ENCODE measurements at places on chromosomes 1 and 21.

DNA sequence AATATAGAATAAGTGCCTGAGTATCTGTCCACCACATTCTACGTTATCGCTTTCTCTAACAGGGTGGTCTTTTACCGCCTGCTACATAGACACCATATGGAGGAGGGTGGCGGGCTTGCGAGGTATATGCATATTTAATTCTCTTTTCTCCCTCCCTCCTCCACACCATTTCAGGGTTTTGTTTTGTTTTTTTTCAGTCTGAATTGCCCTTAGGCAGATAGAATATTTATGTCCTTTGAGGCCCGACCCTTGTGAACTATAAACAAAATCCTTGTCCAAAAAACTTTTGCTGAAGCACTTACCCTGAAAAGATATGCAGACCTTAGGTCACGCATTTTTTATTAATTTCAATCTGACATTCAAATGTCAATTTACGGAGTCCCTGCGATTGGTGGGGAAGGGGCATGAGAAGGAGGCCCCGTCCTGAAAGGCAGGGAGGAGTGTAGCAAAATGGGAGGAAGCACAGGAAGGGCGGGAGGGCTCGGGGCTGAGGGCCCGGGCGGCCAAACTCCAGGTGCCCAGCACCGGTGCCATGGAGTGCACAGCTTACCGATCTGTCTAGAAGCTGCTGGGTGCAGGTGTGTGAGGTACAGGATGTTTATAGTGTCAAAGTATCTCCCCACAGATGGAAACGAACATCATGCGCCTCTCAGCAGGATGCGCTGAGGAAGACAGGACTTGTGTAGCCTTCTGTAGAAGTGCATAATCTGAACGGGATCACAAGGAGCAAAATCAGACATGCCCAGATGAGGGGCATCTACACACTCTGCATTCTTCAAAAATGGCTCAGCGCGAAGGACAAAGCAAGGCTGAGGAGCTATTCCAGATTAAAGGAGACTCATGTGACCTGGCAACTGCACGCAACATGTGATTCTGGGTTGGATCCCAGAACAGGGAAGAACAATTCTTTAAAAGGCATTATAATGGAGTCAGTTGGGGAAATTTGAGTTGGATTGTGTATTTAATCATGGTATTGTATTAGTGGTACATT is 68.8 kb upstream of the LYST start:
- ATAC-seq: no peak

DNA sequence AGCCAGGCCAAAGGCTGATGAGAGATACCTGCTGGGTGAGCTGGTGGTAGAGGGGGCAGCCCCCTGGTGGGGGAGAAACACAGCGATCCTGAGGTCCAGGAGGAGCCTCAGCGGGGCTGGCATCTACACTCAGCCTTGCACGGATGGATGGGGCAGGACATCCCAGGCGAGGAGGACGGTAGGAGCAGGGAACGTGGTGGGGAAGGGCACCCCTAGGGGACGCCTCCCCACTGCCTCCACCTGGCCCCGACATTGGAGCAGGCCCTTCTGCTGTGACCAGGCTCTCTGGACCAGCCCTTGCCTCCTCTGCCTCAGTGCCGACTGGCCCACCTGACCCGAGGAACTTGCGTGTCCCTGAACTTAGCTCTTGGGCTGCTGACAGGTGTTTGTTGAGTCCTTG is 6.4 kb upstream of the MMEL1 start:
- ATAC-seq: no peak

DNA sequence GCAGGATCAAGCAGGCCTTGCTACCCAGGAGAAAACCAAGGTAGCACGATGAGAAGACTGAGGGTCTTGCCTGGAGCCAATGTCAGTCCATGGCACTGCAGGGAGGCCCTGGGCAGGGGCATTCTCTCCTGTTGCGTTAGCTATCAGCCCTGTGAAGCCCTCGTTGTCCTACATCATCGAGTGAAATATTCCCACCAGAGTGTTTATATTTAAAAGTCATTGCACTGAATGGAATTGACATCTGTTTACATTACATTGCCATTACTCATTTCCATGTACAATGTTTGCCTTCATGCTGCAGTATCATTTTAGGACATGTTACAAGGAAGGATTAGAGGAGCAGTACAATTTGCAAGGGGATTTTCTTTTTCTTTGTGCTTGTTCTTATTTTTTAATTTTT is 243.9 kb downstream of the KAZN start:
- ATAC-seq: no peak

- no peak for ATAC-seq
Measured at GRCh38 chr1:75203415-75204277, 69.5 kb downstream of the LHX8 start.

GRCh38 chr1:172775606-172776005 is 116.7 kb downstream of the FASLG start:
- no peak for ATAC-seq

DNA sequence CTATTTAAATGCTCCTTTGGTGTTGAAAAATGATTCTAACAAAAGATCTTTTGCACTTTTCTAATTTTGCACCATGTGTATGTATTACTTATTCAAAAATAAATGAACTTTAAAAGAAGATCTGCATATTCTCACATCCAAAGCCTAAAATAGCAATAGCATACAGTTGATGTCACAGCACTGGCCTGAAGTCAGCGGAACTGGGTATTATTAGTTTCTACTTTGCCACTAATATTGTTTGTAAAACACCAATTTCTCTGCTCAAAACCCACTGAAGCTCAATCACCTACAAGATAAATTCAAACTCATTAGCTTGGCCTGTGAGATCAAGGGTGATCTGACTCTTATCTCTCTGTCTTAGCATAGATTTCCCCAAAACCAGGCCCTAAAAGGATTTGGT is 34.5 kb upstream of the BCAR3 start:
- ATAC-seq: no peak

GRCh38 chr1:179599623-179600249 is 8.1 kb downstream of the TDRD5 start:
- no peak for ATAC-seq

DNA sequence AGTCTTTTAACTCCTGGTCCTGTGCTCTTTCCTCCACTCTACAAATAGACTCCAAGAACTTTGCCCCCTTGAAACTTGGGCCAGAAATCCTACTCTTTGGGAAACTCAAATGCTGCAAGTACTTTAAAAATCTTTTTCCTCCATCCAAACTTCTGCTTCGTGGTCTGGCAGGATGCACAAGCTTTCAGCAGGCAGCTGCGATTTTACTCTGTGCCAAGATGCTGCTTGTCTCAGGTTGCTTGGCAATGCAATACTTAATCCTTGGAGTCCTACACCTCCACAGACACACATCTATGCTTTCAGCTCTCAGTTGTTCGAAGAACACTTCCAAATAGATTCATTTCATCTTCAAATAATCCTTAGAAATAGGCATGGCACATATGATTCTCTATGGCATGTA is 435.3 kb upstream of the USP24 start:
- no peak for ATAC-seq

- ATAC-seq: no peak
Measured at GRCh38 chr21:36661511-36662309, 37.2 kb upstream of the SIM2 start.

DNA sequence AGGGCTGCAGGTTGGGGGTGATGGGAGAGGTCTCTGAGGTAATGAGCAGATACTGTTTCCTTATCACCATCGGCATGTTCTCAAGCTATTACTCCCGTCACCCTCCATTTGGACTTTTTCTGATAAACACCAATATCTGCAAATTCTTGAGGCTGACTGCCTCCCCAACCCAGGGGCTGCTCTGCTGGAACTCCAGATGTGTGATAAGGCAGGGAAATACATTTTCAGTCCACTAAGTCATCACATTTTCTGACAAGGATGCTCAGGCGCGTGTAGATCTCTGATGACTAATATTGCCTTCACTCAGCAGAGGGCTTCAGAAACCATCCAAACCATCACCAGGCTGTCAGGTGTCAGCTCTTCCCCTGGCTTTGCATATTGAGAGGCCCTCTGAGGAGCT is 215.0 kb upstream of the POU3F1 start:
- no peak for ATAC-seq

DNA sequence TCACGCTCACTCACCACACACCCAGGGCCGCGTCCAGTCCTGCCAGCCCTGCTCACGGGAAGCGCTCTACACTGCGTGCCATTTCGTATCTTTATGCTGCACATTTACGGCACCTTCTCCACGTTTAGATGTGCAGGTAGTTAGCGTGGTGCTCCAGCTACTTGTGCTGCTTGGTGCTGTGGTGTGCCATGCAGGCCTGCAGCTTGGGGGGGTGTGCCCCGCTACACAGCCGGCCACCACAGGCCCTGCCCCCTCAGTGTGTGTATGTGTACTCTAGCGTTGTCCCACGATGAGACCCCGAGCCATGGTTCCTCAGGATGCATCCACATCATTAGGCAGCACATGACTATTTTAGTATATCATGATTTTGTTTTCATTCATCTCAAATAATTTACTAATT is 38.3 kb downstream of the SNAP47 start:
- ATAC-seq: no peak

- no peak for ATAC-seq
Measured at GRCh38 chr1:6005276-6005917, 13.2 kb upstream of the NPHP4 start.

DNA sequence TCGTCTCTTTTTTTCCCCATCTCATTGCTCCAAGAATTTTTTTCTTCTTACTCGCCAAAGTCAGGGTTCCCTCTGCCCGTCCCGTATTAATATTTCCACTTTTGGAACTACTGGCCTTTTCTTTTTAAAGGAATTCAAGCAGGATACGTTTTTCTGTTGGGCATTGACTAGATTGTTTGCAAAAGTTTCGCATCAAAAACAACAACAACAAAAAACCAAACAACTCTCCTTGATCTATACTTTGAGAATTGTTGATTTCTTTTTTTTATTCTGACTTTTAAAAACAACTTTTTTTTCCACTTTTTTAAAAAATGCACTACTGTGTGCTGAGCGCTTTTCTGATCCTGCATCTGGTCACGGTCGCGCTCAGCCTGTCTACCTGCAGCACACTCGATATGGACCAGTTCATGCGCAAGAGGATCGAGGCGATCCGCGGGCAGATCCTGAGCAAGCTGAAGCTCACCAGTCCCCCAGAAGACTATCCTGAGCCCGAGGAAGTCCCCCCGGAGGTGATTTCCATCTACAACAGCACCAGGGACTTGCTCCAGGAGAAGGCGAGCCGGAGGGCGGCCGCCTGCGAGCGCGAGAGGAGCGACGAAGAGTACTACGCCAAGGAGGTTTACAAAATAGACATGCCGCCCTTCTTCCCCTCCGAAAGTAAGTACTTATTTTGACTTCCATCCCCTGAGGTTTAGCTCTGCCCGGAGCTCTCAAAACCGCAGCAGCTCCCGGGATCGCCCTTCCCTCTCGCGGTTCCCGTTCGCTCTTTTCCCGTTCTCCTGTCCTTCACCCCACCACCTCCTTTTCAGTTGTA is 1.5 kb downstream of the TGFB2 start:
- ATAC-seq: no peak

DNA sequence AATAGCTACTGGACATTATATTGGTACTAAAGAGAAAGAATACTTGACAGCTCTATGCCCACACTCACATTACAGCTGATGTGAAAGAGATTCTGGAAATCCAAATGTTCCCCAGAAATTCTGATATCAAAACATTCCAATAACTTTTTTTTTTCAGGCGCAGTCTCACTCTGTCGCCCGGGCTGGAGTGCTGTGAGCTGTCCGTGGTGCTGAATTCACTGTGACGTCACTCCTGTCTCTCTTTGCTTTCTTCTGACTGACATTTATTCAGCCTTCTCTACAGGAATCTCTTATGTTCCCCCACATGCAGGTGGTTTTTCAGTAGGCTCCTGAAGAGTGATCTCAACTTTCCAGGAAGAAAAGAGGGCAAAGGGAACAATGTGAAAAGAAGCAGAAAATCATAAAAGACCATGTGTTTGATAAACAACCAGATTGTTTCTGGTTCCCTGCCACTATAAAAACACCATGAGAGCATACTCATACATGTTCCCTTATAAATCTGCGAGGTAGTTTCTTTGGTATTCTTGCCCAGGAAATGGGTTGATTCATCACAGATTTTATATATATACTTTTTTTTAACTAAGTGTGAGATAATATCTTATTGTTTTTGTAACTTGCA is 6.2 kb downstream of the S100A7A start:
- ATAC-seq: no peak

- ATAC-seq: no peak
Measured at GRCh38 chr1:62962014-62962812, 178.3 kb downstream of the ATG4C start.
